ENCODE measurements at places on chromosomes 6 and 20.

DNA sequence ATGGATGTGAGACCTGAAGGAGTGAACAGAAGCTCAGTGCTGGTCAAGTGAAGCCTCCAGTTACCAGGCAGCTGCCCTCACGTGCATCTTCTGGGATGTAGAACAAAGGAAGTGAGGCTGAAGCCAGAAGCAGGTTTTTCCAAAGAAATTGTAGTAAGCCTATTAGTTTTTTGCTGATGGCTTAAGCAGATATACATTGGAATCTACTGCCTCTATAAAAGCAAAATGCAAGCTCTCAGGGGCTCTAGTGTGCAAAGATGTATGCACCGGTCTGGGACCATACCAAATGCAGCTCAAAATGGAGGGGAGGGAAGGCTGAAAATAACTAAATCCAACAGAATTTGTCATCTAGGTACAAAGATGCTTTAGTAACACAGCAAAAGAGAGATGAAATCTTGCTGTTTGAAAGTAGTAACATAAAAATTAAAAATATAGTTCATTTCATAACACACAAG lies 77.0 kb downstream of the DTNBP1 start:
- no peak for DNase-seq

- no peak for DNase-seq
These were observed 2.0 kb downstream of the XKR7 start for GRCh38 chr20:31969991-31970390.

- DNase-seq: no peak
These were observed 670 bp upstream of the COL11A2 start for GRCh38 chr6:33192671-33193602.

- DNase-seq: no peak
These were observed 114.3 kb downstream of the UBE3D start for GRCh38 chr6:82951389-82951788.

DNA sequence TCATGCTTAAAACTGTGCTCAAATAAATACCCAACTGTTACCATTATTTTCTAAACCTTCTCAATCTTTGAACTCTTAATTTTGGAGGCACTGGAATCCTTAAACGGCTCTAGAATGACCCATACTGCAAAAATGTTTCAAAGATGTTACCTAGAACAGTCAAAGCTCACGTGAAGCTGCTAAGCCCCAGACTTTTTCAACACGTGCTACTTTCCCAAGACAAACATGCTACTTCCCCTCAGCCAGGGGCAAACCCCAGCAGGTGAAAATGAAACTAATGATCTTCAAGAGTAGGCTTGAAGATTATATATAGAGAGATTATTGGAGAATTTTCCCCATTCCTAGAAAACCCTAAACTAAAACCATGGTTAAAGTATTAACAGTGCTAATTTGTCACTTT lies 28.1 kb downstream of the HUS1B start:
- no peak for DNase-seq

GRCh38 chr20:16520154-16520553 lies 53.1 kb downstream of the KIF16B start:
- no peak for DNase-seq

DNA sequence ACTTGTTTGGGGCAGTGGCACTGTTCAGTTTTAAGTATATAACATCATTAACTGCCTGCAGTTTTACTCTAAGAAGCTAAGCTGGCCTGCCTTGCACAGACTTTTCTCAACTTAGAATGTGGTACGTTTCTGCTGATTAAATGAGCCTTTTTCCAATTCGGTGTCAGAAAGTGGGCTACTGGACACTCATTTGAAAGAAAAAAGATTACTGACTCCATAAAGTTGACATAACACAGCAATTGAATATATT lies 2.1 kb downstream of the ZMYND8 start:
- DNase-seq: no peak

DNA sequence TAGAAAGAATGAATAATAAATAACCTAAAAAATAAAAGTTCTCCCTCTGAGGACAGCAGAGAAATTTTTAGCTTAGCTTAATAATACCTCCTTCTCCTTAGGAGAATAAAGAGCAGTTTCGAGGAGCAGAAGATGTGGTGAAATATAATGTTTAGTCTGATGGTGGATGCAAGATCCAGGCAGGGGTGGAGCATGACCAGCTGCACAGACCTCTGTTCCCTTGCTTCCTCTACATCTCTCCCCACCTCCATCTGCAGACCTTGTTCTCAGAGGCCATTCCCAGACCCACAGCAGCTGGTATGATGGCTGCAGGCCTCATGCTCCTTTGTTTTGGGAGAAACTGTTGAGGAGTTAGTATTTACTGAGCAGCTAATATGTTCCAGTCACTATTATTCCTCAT lies 1.5 kb downstream of the BTN3A2 start:
- no peak for DNase-seq

GRCh38 chr6:114119056-114119455 lies 148.1 kb upstream of the HDAC2 start:
- no peak for DNase-seq

GRCh38 chr6:134295953-134296553 lies 21.9 kb downstream of the SGK1 start:
- no peak for DNase-seq

GRCh38 chr6:152154559-152155356 lies 347.3 kb downstream of the ESR1 start:
- no peak for DNase-seq

DNA sequence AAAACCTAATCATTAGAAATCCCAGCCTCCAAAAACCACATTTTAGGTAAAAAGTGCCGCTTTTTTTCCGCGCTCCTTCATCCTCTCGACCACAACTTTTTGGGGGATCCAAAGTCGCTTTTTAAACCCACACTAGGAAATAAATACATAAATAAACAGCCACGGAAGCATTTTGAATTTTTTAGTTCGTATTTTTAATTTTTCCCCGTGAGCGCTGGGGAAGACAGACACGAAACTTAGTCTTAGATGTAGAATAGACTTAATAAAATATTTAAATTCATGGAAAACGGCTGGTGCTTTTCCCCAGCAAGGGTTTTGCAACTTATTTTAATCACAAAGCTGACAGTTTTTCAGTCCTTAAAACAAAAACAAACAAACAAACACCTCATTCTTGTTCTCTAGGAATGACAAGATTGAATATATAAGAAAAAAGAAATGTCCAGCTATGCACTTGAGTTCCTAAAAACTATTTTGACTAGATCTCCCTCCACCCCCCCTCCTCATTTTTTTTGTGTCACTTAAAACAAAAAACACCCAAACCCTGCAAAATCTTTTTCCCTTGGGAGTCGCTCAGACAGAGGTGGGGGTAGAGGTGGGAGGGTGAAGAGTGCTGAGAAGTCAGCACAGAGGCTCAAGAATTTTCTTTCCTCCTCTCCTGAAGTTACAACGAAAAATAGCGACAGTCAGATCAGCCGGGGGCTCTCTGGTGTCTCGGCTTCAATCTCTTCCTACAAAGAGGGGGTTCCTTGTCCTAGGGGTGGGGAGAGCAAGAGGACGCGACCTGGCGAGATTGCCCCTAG lies 43.4 kb upstream of the SUPT3H start:
- no peak for DNase-seq

GRCh38 chr20:20233041-20233514 lies 134.8 kb upstream of the INSM1 start:
- DNase-seq: no peak

DNA sequence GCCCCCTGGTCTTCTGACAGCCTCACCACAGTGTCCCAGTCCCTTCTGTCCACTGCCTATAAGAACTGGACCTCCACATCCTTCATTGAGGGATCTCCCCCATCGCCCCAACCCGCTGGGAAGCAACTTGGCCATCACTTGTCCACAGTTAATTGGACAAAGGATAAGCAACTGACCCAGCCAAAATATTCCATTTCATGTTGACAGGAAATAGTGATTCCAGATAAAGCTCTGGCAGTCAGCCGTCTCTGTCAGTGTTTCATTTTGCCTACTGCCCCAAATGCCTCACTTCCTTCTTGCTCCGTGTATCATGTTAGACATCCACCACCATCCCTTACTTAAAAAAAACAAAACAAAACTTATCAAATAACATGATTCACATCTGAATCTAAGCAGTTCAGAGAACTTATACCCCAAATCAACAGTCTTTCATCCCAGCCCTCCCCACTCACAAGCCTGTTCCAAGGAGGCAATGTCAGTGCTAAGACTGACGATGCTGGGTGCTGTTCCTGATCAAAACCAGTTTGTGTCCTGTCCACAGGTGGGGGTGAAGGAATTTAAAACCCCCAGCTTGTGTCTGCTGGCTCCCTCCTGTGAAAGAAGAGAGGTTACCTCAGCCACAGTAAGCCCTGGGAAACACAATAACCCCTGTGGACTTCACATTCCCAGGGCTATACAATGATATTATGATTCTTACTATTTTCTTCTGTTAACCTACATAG lies 162.5 kb downstream of the WDR27 start:
- DNase-seq: no peak

DNA sequence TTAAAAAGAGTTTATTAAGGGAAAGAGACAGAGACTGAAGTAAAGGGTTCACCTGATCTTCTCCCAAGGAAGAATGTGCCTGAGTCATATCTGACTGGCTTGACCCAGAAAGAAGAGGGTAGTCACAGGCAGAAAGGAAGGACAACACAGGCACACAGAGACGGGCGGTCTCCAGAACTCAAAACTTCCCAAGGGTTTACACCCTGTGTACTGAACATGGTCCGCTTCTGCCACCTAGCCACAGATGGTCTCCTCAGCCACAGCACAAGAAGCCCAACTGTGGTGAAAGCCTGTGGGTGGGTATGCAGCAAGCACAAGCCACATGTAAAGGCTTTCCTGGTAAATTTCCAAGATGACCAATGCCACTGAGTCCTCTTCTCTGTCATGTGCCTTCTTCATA lies 17.2 kb downstream of the UNC5CL start:
- no peak for DNase-seq

DNA sequence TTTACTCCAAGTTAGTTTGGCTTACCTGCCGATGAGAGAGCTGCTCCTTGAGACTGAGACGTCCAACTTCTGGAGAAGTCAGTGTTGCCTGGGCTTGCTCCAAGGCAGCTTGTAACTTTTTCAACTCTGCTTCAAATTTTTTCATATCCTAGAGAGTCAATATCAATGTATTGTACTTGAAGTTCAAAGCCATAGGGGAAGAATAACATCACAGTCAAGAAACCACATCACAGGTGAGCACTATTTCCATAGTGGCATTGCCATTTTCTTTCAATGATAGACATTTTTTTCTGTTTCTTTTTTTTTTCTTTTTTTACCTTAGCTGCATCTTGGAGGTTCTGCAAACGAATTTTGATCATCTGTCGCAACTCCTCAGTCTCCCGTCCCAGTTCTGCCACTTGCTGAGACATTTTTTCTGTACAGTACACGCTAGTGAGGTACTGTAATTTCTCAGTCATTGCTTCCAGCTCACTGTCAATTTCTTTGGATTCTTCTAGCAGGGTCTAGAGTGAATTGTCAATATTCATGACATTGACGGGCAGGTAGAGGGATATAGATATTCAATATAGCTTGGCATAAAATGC lies 326.7 kb downstream of the SYNE1 start:
- no peak for DNase-seq

DNA sequence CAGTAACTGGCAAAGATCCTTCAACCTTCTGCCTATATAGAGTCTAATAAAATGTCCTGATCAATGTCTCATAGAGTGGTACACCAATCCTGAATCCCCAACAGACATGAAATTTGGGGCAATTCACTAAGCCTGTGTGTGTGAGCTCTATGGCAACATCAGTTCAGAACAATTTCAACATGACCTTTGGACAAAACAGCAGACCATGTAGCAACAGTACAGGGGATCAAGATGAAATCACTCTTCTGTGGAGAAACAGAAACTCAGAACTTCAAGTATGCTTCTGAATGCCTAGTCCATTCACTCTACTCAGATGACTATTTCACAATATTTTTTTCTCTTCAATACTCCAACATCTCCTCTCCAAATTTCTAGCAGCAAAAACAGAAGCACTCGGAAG lies 49.1 kb upstream of the OPRM1 start:
- no peak for DNase-seq

GRCh38 chr20:44014807-44015732 lies 100.4 kb downstream of the TOX2 start:
- no peak for DNase-seq

- no peak for DNase-seq
These were observed 118.7 kb downstream of the SYNDIG1 start for GRCh38 chr20:24588047-24588635.

DNA sequence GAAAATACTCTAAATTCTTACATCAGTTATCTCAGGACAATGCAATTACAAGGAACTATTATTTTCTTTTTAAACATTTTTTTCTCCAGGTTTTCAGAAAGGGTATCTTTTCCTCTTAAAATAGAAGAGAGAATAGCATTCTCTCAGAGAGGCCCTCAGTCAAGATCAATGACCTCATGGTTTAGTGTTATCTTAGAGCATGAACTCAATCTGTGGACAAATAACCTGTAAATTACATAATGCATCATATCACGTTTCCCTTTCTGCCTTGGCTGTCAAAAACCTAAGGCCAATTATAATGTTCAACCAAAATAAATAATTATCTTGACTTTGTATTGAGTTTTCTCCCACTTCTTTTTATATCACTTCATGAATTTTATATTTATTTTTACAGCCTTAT lies 202.2 kb downstream of the SLC24A3 start:
- no peak for DNase-seq

DNA sequence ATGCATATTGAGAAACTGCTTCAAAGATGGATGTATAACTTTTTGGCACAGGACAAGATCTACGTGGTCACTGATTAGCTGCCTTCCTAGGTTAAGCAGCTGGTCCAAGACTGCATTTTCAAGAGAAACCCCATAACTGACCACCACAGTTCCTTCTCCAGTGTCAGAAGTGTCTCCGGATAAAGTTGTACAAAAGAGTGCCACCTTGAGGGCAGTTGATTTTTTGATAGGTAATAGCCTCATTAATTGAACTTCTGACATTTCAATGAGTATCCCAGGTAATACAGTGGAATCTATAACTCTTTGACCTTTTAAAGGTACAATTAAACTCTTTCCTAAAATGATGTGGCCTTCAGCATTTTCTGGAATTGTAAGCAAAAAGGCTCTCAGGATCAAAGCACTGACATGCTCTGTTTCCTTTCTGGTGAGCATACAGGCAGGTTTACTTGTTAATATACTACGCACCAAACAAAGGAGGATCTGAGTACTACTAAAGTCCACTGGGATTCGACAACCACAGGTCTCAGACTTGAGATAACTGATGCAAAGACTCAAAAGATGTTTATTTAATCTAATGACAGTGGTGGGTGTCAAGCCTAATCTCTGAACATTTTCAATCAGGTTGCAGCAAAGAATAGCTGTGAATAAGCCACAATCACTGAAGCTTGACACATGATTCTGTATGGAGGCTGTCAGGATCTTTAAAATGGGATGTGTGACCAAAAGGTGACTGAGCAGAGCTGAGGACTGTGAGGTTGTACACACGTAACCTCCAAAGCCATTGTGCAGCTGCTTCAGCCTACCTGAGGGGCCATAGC lies 21.2 kb downstream of the MKKS start:
- no peak for DNase-seq

GRCh38 chr6:21048047-21048446 lies 513.8 kb downstream of the CDKAL1 start:
- DNase-seq: no peak

GRCh38 chr20:43558412-43559146 lies at the start of gene SGK2:
Gene SGK2 (plus strand): TSS chr20:43559027. CDS start chr20:43566496, 7,469 bp downstream.
- DNase-seq: no peak

DNA sequence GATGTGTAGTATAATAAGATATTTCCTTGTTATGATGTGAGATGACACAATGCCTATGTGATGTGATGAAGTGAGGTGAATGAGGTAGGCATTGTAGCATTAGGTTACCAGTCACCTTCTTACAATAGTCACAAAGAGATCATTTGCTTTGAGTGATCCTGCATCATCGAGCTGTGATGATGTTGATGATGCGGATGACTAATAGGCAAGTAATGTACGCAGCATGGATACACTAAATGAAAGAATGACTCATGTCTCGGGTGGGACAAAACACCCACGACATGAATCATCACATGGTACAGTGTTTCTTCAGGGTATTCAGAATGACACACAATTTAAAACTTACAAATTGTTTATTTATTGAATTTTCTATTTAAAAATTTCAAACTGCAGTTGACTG lies 806.3 kb upstream of the GJE1 start:
- peak; percentile 33 for DNase-seq

All from stimulated activated CD4-positive, alpha-beta T cell treated with anti-CD3 and anti-CD28 coated beads, Interleukin-15, amount 100 ng/mL, for 48 hours (primary cell).